Immature natural killer cell (primary cell): ENCODE measurements at places on chromosomes 1 and 21. TPM values are rescaled to one million over a fixed set of nuclear protein-coding genes. Genes with fewer than 3 reads are reported as not detected.

GRCh38 chr1:41514381-41514780 is 29.9 kb upstream of the EDN2 start:
- DNase-seq = no peak
- H3K4me1 ChIP-seq = peaks cover 14% of the 10 kb centered on the region
- no peak overlapping the region for H3K27ac ChIP-seq

The CRB1 gene
- not detected for polyA plus RNA-seq

- H3K4me3 ChIP-seq = no peak overlapping the region
- H3K4me1 ChIP-seq = no peaks in the 10 kb centered on the region
- H3K36me3 ChIP-seq = peaks cover 13% of the 10 kb centered on the region
- no peak for DNase-seq
- H3K27me3 ChIP-seq = no peaks in the 10 kb centered on the region
These were observed 6.5 kb upstream of the DR1 start for GRCh38 chr1:93339171-93339697.

DNA sequence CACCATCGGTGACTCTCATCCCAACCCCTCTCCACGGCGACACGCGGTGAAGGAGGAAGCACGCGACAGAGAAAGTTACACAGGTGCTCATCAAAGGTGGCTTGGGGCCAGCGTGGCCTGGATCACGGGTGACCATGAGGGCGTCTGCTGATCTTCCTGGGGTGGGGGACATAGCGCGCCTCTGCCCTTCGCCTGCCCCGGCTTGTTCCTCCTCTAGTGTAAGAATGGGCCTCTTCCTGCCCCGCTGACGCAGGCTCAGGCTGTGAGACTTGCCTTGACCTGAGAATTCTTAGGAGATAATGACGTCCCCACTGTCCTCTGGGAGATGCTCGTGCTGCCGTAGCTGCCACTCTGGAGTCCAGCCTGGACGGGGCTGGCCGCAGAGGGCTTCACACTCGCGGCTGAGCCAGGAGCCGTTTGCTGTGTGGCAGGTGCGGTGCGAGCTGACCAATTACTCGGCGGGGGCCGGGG is 39.0 kb upstream of the TMEM52 start:
- no peak overlapping the region for H3K4me3 ChIP-seq
- H3K36me3 ChIP-seq = no peaks in the 10 kb centered on the region
- H3K27me3 ChIP-seq = peaks cover 2% of the 10 kb centered on the region
- H3K4me1 ChIP-seq = no peaks in the 10 kb centered on the region
- DNase-seq = no peak

DNA sequence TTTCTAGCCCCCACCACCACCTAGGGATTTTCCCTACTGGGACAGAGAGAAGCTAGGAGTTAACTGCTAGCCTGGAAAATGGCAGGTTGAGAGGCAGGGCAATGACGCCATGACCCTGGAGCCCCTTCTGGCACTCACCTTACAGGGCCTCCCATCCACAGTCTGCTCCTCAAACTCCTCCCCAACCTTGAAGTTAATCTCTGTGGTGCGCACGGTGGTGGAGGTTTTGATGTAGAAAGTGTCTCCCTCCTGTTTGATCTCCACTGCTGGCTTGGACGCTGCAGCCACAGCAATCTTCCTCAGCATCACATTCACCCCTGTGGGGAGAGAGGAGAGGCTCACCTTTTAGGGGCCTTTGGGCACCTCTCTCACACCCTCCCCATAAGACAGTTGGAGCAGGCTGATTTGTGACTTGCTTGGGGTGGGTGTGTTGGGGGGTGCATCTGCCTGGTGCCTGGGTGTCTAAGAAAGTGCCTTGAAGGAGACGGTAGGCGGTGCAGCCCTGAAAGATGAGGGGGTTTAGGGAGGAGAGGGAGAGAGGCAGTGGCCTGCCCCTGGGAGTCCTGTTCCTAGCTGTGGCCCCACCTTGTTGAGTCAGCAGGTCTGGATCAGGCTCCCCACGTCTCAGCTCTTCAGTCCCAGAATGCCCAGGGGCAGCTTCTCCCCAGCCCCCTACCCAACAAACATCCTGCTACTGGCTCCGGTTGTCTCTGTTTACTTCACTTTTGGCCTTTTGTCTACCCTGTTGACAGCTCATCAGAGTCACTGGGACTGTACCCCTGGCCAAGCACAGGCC is 4.4 kb downstream of the CRABP2 start:
- H3K4me3 ChIP-seq = no peak overlapping the region
- H3K36me3 ChIP-seq = peaks cover 5% of the 10 kb centered on the region
- no peak overlapping the region for H3K27ac ChIP-seq
- peaks cover 11% of the 10 kb centered on the region for H3K27me3 ChIP-seq
- H3K4me1 ChIP-seq = peaks cover 19% of the 10 kb centered on the region
- DNase-seq = no peak

The MTMR11 gene
- 0.17 TPM for polyA plus RNA-seq

The GBP4 gene
- polyA plus RNA-seq = 75.5 TPM

The CASQ1 gene
- not detected for polyA plus RNA-seq
